ENCODE measurements at places on chromosomes 3 and 15.

GRCh38 chr3:87219611-87220010 lies 7.5 kb upstream of the CHMP2B start:
- no peak for DNase-seq

DNA sequence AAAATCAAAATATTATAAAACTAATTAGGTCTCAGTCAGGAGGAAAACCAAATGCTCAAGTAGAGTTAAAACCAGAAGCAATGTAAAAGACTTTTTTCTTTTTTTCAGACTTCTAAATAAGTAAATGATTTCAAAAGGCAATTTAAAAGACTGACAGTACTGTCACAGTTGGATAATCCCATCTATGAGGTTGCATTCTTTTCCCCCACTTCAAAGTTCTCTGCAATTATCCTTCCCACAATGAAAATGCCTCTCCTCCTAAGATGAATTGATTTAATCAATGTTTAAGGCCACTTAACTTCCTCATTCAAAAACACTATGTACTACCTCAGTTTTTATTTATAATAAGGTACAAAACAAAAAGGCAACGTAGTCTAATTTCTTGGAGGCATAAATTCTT lies 8.1 kb downstream of the MRPL3 start:
- DNase-seq: no peak

- no peak for DNase-seq
These were observed 41.9 kb downstream of the GPD1L start for GRCh38 chr3:32148351-32148750.

DNA sequence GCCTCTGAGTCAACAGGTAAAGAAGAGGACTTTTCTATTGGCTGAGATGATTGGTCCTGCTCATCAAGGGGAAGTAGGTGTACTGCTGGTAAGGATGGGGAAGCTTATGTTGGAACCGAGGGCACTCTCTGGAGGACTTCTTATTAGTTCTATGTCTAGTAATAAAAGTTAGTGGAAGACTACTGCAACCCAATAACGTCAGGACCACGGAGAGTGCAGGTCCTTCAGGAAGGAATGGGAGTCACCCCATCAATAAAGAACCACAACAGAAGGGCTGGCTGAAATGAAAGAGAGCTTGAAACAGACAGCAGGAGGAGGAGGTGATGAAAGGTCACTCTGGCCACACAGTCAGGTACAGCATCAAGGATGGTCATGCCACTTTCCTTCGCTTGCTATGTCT lies 68.8 kb upstream of the PRR23E start:
- no peak for DNase-seq

- peak; percentile 45 for DNase-seq
These were observed 48.0 kb upstream of the SCAANT1 start for GRCh38 chr3:63960048-63960711.

DNA sequence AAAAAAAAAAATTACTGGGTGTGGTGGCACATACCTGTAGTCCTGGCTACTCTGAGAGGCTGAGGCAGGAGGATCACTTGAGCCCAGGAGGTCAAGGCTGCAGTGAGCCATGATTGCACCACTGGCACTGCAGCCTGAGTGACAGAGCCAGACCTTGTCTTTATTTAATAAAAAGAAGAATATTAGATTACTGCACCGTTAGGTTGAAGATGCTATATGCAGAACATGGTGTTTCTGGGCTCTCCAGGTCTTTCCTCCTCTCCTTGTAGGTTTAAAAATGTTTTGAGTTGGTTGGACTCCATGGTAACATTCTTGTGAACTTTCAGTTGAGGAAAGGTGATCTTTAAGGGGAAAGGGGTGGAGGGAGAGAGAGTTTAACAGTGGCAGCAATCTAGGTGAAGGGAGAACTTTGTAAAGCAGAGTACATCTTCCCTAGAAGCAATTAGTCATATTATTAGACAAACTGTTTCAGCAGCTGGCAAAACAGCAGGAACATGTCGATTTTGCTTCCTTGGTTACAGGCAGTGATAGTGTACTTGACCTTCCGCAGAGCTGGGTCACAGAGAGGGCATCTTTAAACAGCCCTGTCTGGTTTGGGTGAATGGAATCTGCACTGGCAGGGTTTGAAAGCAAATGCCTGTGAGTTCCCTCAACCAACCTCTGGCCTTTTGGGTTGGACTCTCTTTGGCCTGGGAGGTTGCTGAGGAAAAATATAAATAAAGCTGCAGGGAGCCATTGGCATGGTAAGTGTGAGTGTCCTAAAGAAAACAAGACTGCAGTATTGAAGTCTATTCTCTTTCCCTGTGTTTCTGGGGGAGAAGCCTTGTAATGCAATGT lies 42.8 kb downstream of the NR2C2 start:
- DNase-seq: no peak

DNA sequence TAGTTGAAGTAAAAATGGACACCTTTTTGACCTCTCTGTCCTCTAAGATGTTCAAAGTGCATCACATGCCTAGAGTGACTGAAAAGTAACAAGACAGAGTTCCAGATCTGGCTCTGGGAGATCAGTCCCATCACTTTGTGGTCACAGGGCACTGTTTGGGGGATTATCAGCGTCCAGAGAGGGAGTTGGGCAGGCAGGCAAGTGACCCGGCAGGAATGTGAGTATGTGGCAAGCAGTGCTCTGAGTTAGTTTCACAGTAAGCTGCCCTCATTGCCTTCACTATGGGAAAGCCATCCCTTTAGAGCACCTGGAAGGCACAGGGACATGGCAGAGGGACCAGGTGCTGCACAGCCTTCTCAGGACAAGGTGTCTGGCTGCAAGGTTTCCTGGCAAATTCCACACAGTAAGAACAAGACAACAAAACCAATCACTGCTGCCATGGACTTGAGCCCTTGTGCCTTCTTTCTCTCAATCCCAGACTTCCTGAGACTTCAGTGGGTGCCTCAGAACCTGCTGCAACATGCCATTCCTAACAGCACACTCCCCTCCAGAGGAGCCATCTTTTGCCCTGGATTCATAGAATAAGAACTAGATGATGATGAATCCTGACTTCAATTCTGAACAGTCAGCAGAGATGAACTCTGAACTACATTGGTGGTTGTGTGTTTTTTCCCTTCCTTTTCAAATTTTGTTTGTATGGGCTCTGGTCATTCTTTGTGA lies 55.2 kb downstream of the TIPARP start:
- no peak for DNase-seq

GRCh38 chr3:50536471-50537180 lies 30.9 kb downstream of the C3orf18 start:
- DNase-seq: no peak

- no peak for DNase-seq
These were observed 29.4 kb downstream of the COL6A5 start for GRCh38 chr3:130374908-130375307.

DNA sequence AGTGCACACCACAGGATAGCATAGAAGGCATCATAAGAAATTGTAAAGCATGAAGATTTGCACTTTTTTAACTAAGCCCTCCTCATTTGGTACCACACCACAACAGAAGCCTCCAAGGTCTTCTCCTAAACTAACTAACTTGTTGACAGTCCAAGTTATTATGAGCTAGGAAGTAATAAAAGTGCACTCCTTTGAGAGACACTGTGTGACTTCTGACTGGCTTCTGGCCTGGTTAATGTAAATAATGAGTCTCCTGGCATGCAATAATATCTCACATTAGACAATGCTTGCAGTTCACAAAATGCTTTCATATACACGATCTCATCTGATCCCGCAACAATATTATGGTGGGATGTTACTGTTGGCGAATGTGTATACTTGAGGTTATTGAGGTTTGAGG lies 103.9 kb upstream of the SLC24A5 start:
- no peak for DNase-seq

GRCh38 chr15:33160581-33161165 lies 33.8 kb downstream of the FMN1 start:
- DNase-seq: no peak

- DNase-seq: no peak
These were observed 9.7 kb downstream of the LIPC start for GRCh38 chr15:58441376-58442070.

GRCh38 chr15:73476704-73477216 lies 33.8 kb downstream of the REC114 start:
- no peak for DNase-seq

GRCh38 chr3:55782351-55782750 lies 295.2 kb upstream of the WNT5A start:
- no peak for DNase-seq

GRCh38 chr3:158532099-158532734 lies 38.8 kb upstream of the MLF1 start:
- DNase-seq: peak; percentile 4

GRCh38 chr3:100073714-100074307 lies 40.5 kb downstream of the FILIP1L start:
- peak; percentile 20 for DNase-seq

GRCh38 chr3:184380627-184381260 lies 890 bp downstream of the CHRD start:
- DNase-seq: no peak

DNA sequence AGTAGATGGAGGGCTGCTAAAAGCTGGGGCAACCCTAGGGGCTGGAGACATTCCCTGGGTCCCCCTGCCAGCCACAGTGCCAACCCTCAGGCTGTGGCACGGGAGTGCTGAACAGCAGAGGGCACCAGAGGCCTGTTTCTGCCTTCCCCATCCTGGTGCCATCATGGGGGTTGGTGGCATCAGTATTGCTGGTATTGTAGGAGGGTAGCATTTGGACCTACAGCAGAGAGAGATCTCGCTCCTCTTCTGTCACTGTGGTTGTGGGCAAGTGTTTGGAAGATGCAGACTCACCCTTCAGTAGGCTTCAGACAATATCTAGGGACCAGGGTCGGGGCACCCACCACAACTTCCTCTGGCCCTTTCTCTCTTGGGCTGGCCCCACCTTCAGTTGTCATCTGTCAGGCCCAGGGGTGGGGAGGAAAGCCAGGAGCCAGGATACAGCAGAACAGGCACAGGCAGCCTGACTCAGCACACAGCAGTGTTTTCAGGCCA lies 123.5 kb downstream of the RPLP1 start:
- DNase-seq: peak; percentile 41

DNA sequence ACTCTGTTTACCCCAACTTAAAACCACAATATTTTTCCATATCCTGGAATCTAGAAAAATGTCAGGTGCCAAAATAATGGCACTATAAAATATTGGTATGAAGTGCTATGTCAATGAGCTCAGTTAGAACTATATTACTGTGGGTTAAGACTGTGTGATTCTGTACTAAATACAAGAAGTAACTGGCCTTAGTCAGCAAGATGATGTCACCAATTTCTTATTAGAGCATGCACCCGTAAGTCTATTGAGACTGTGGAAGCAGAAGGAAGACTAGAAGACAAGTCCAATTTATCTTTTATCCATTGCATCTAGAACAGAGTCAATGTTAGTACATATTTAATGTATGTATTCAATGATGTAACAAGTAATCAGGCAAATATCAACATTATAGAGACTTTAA lies 25.0 kb downstream of the LRRC58 start:
- no peak for DNase-seq

DNA sequence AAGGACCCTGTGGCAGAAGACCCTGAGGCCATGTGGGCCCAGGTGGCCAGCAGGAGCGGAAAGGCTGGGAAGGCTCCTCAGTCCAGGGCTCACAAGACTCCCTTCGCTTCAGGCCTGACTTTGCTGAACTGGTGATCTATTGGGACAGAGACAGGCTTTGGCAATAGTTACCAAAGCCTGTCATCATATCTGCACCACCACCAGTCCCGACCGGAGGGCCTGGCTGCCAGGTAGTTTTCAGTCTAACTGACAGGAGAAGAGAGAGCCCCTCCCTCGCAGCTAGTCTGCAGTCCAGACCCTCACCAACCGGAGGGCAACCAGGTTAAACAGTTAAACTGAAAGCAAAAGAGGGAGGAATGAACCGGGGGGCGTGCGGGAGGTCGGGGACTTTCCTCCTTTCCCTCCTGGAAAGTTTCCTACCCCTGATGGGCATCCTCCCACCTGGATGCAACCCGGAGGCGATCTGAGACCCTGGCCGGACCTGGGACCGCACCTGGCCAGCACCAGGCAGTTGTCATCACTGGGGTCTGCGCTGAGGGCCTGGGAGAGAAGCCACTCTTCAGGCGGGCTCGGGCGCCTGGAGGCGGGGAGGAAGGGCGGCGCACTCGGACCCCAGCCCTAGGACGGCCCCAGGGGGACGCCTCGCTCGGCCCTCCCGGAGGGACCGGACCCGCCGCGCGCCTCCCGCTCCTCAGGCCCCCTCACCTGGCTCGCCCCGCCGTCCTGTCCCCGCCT lies 435 bp downstream of the RAB27A start:
- peak; percentile 27 for DNase-seq

DNA sequence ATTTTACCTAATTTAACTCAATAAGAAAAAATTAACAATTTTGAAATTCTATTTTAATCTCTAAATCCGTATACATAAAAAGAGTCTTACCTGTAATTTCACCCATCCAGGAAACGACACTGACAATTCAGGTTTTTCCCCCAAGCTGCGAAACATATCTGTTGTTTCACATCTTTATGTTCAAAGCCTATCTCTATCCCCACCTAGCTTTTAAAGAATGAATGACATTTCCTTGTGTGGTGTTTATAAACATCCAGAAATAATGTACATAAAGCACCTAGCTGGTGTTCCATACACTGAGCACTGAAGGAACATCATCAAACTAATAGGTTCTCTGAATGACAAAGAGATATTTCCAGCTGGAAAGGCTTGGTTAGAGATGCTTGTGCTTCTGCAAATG lies 867.8 kb downstream of the SQOR start:
- no peak for DNase-seq

DNA sequence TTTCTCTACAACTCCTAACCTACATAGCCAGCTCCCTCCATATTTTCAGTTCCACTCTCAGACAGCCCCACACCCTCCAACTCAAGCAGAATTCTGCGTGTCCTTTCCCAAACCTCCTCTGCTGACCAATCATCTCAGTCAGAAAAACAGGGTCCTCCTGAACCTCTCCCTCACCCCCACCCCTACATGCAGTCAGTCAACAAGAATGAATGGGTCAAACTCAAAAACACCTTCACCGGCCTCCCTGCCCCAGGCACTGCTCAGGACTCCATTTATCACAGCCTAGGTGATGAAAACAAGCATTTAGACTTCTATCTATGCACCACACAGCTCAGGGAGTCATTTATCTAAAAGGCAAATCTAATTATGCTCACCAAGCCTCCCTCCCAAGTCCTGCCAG lies 32.4 kb downstream of the MYL3 start:
- no peak for DNase-seq

GRCh38 chr15:78050441-78050809 lies 27.1 kb downstream of the TBC1D2B start:
- no peak for DNase-seq

DNA sequence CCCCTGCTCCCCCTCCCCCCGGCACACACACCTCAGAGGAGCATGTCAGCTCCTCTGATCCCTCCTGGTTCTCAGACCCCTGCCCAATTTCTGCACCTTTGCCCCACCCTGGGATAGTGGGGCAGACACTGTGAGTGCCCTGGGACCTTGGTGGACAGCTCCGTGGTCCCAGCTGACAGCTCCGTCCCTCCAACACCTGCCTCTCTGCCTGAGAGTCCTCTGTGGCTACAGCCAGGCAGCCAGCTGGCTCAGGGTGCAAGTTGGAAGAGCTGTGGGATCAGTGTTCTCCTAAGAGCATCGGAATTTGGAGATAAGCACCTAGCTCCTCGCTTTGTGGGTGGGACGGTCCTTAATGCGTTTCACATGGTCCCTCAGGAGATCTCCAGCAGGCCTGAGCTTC lies 43.7 kb upstream of the PGPEP1L start:
- DNase-seq: no peak

GRCh38 chr3:99918715-99919114 lies 101.1 kb downstream of the CMSS1 start:
- no peak for DNase-seq

GRCh38 chr3:49182682-49183081 lies 11.3 kb downstream of the KLHDC8B start:
- DNase-seq: no peak

All from cerebellum (tissue), 4 donors.